Activated CD4-positive, alpha-beta T cell treated with anti-CD3 and anti-CD28 coated beads, Interleukin-2, amount 50 U/mL, for 16 hours (primary cell): ENCODE measurements at places on chromosomes 16 and 17.
A peak's percentile ranks its signal among the peaks of the same experiment; 100 is the strongest.

DNA sequence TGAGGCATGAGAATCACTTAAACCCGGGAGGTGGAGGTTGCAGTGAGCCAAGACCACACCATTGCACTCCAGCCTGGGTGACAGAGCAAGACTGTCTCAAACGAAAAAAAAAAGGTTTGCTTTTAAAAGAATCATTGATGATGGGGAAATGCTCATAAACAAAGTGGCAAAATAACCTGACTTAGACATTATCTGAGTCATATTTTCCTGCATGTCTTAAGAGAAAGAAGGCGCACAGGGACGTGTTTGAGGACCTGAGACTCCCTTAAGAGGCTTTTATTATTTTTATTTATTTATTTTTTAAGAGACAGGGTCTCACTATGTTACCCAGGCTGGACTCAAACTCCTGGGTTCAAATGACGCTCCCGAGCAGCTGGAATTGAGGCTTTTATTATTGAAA lies 5.7 kb upstream of the PRPSAP1 start:
- no peak for DNase-seq

- no peak for DNase-seq
Observed at GRCh38 chr16:81542609-81543570, 98.3 kb downstream of the CMIP start.

DNA sequence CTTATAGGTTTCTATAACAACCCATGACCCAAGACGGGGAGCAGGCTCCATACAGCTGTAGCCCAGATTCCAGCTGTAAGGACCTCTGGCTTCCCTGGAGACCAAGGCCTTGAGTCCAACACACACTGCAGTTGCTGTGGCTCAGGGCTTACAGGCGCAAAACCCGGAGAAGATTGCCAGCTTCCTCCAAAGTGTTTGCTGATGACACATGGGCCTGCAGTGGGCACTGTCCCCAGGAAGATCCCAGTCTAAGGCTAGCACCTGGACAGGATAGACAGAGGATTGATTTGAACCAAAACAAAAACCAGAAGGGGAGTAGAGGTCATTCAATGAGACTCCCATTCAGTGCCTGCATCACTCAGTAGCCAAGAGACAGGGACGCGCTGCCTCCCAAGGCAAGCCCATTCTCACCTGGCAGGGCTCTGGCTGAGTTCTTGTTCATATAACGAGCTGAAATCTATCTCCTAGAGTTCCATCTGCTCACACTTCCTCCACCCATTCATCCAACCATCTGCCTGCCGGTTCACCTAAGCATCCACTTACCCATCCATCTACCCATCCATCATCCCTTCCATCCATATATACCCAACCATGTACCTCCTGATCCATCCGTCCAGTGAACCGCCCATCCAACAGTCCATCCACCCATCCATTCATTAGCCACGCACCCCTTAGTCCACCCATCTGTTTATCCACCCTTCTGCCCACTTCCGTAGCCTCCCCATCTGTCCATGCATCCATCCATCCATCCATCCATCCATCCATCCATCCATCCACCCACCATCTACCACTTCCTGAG lies 10.2 kb downstream of the RAB11FIP4 start:
- DNase-seq: no peak

- DNase-seq: peak; percentile 75
Observed at GRCh38 chr17:8289103-8289397, 580 bp downstream of the RANGRF start.

GRCh38 chr17:19003543-19004420 lies 782 bp downstream of the FAM83G start:
- DNase-seq: peak; percentile 36

DNA sequence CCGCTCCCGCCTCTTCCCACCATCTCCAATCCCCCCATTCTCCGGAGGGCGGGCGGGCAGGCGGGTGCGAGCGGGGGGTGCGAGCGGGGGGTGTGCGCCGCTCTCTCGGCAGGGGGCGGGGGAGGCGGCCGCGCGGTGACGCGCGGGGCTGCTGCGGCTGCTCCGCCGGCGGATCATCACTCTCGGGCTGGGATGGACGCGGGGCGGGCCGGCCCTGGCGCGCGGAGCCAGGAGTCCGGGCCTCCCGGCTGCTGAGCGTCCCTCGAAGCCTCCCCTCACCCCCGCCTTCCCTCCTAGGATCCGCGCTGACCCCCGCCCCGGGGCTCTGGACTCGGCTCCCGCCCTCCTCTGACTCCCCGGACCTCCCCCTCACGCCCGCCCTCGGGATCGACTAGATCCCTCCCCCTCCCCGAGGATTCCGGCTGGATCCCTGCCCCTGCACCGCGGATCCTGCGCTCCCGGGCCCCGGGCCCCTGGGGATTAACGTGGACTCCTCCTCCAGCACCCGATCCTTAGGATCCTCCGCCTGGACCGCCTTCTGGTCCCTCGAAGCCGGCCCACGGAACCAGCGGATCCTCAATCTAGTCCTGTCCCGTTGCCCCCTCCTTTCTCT lies 946 bp upstream of the TMEM256 start:
- no peak for DNase-seq

GRCh38 chr17:77594416-77595209 lies 363.9 kb upstream of the TNRC6C start:
- peak; percentile 41 for DNase-seq

GRCh38 chr17:2734939-2735338 lies 14.5 kb downstream of the CCDC92B start:
- no peak for DNase-seq

GRCh38 chr17:67055041-67055443 lies 10.7 kb downstream of the CACNG1 start:
- DNase-seq: no peak

DNA sequence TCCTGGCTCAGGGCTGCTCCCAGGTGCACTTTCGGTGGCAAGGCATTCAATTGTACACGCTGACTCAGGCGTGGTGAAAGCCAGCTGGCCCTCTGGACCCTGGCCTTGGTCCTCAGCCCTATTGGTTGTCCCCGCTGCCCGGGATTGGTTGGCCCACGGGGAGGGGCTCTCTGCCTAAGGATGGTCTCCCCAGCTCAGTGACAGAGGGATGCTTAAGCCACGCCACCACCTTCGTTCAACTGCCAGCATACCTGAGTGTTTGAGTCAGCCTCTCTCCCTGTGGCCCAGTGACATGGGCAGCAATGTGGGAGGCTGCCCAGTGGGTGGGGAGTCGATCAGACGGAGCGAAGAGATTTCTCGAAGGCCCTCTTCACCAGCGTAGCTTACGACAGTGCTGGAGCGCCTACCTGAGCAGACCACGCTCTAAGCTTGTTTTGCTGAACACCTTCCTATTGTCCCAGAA lies 30.3 kb downstream of the IRF8 start:
- DNase-seq: no peak
